ENCODE measurements at places on chromosomes 16 and 17.

DNA sequence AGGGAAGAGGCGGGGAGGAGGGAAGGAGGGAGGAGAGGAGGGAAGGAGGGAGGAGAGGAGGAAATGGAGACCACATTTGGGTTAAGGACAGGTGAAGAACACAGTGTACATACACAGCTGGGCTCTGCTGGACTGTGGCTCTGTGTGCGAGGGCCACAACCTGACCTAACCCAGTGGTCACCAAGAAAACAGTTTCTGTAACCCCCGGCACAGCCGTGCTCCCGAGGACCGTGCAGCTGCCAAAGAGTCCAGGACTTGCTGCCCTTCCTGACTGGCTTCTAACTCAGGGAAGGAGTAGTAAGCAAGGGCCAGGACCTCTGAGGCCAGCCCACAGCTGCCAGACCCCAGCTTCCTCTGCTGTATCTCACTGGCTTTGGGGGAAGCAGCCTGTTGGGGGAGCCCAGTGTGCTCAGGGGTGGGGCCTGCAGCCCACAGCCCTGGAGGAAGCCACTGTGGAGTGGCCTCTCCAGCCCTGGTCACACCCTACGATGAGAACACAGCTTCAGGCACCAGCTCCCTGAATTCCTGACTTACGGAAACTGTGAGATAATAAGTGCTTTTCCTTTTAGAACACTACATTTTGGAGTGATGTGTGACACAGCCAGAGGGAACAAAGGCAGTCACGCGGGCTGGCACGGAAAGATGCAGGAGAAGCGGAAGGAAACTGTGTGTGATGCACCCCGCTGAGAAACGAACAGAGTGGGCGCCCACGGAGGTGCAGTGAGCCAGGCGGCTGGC, 32.3 kb downstream of the SLC7A5 start:
- DNase-seq: no peak

- DNase-seq: no peak
These were observed 119.0 kb upstream of the CDC42EP4 start for GRCh38 chr17:73430848-73431247.

GRCh38 chr16:19898924-19899604, 14.4 kb upstream of the GPRC5B start:
- no peak for DNase-seq

DNA sequence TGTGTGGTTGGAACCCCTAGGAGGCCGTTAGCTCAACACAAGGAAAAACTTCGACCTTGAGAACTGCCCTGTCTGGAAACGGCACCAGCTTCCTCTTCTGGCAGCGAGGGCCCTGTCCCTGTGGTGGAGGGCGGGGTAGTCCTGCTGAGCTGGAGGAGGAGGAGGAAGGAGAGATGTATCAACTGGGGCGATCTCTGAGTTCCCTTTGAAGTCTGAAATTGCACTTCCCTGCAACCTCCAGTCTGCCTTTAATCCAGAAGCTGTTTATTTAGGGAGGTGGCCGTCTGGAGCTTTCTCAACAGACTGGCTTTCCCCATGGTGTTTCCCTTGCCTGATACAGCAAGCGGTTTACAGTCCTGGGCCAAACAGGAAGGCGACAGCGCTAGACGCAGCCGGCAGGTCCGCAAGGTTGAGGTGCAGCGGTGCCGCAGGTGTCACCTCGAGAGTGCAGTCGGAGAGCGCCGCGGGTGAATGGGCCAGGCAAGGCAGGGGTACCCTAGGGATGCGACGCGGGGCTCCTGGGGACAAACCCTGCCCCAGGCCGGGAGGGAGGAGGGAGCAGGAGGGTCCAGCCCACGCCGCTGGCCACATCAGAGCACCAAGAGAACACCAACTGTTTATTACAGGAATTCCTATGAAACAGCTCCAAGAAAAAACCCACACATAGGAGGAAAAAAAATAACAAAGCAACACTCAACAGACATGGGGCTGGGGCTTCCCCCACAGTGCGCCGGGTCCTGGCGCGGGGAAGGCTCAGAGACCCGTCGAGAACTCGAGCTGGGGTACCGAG, 11.4 kb upstream of the MRPS23 start:
- DNase-seq: no peak

DNA sequence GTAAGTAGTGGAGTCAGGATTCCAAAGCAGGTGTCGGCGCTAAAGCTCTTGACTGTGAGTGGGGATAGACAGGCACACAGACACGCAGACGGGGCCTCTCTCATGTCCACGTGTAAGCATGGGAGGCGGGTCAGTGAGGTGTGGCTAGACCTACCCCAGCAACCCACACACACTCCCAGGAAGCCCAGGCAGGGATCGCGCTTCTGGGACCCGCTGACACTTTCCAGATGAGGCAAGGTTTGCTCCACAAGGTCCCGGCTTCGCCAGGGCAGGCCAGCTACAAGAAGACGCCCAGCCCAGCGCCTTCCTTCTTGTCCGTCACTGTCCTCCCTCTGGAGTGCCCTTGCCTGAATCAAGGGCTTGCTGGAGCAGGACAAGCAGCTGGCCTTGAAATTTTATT, 213.8 kb upstream of the RPL38 start:
- no peak for DNase-seq

DNA sequence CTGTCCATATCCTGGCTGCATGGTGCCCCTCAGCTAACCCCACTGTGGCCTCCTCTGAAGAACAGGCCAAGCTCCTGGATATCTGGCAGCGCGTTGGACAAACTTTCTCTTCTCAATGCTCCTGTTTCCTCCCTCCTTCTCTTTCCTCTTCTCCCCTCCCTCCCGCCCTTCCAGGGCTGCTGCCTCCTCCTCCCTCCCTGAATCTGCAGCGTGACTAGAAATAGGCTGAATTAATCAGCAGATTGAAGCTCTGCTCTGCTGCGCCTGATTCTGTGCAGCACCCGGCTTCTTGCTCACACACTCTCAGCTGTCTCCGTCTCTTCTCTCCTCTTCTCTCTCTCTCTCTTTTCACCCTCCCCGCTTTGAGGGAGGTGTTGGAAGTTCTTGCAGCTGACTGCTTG, 19.8 kb downstream of the TMEM94 start:
- no peak for DNase-seq

DNA sequence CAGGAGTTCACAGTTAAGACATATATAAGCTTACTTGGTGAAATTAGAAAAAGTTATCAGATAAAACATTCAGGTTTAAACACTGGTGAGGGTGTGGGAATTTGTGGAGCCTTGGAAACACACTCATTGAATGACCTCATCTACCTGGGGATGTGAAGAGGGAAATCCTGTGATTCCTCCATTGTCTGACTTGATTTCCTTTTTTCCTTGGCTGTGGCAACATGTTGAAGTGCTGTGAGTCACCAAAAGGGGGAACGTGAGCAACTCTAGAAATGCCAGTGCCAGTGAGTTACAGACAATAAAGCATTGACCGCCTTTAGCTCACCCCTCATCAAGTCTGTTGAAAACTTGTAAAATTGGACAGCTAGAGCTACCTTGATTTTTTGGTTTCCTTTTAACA, 1.8 kb downstream of the HMOX2 start:
- no peak for DNase-seq

GRCh38 chr17:42518046-42518754, 17.8 kb upstream of the NAGLU start:
- no peak for DNase-seq

GRCh38 chr17:72970797-72971196, 121.7 kb downstream of the SLC39A11 start:
- DNase-seq: no peak

DNA sequence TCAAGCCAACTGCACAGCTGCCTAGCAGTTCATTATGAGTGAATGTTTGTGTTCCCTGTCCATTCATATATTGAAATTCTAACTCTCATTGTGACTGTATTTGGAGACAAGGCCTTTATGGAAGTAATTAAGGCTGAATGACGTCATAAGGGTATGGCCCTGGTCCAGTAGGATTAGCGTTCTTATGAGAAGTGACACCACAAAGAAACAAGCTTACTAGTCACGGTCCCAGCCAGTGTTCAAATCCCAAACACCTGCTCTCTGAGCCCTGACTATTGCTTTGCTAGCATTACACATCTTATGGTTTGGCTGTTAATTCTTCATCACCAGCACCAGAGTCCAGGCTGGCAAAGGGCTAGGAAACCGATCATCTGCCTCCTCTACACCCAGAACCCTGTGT, 2.2 kb downstream of the ZNF668 start:
- no peak for DNase-seq

GRCh38 chr16:70270176-70270575, 18.4 kb upstream of the EXOSC6 start:
- no peak for DNase-seq

GRCh38 chr17:74843352-74843627, 16.4 kb downstream of the GRIN2C start:
- DNase-seq: no peak

- DNase-seq: no peak
These were observed 126.6 kb downstream of the AXIN2 start for GRCh38 chr17:65434878-65435277.

DNA sequence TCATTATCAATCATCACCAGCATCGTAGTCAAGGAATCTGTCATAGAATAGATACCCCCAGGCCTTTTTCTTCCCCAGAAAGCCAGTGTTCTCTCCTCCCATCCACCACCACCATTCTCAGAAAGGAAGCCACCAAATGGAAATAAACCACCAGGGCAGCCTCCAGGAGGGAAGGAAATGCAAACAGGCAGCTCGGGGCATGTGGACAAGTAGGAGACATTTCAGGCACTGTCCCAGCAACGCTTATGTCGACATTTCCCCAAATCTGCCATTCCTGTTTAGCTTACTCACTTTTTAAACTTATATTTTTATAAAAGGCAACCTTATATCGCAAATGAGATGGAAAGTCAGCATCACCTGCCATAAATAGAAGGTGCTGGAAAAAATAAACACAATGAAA, 15.8 kb downstream of the EMP2 start:
- no peak for DNase-seq

DNA sequence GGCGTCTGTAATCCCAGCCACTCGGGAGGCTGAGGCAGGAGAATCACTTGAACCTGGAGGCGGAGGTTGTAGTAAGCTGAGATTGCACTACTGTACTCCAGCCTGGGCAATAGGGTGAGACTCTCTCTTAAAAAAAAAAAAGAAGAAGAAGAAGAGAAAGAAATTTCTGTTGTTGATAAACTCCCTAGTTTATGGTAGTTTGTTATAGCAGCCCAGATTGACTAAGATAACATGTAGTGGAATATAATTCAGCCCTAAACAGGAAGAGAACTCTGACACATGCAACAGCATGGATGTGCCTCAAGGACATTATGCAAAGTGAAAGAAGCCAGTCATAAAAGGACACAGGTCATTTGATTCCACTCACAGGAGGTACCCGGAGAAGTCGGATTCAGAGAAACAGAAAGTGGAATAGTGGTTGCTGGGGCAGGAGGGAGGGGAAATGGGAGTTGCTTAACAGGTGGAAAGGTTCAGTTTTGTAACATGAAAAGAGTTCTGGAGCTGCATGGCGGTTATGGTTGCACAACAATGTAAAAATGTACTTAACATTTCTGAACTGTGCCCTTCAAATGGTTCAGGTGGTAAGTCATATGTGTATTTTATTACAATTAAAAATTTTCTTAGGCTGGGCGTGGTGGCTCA, 26.0 kb upstream of the PRM1 start:
- no peak for DNase-seq

GRCh38 chr17:6066183-6066948, 3.8 kb upstream of the WSCD1 start:
- DNase-seq: no peak

- DNase-seq: no peak
These were observed 123.7 kb downstream of the SOX9 start for GRCh38 chr17:72244494-72244893.

- no peak for DNase-seq
These were observed 10.8 kb upstream of the ASB16 start for GRCh38 chr17:44159519-44160210.

DNA sequence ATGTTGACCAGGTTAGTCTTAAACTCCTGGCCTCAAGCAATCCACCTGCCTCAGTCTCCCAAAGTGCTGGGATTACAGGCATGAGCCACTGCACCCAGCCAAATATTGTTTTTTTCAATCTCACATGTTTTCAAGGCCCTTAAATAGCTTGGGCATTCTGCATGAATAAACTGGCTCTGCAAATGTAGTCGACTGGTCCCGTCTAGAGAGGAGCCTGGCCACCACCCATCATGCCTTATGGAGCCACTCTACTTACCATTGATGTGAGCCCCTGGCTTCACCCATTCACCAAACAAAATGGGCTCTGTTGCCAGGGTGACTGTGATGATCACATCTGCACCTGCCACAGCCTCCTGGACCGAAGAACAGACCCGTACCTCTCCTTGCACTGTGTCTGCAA, 10.8 kb downstream of the CRYM start:
- DNase-seq: no peak

GRCh38 chr16:10598157-10598556, 17.8 kb upstream of the EMP2 start:
- DNase-seq: no peak

GRCh38 chr17:67549820-67550219, 167.9 kb upstream of the NOL11 start:
- no peak for DNase-seq

DNA sequence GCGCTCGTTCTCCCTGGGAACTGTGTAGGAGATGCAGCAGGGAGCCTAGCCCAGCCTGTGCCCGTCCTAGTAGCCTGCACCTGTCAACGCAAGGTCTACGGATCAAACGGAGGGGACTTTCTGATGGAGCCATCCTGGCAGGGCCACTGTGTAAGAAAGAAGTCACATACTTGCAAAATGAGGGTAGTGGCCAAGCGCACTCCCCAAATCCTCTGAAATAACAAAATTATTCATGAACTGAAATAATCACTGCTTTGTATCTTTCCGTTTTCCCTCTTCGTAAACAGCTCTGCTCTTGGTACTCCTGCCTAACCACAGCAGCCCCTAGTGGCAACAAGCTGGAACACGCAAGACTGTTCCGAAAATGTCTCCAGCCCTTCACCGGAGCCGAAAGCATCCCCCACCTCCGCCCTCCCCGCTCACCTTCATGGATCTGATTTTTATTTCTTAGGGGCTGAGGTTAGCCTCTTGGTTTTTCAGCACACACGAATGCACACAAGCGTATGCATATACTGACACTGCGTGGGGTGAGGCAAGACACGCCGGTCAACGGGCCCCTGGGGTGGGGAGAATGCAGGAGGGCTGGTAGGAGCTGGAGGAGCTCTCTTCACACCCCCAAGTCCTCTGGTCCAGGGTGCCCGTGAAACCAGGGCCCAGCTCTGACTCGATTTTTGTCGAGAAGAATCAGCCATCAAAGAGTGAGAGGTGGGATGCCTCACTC, 100.8 kb downstream of the ABCC12 start:
- no peak for DNase-seq

- DNase-seq: no peak
These were observed 1.4 kb upstream of the GEMIN4 start for GRCh38 chr17:753418-753817.

GRCh38 chr16:62190426-62190825, 154.2 kb upstream of the CDH8 start:
- no peak for DNase-seq
